ENCODE measurements at places on chromosomes 4 and X.
A peak's percentile ranks its signal among the peaks of the same experiment; 100 is the strongest.

GRCh38 chr4:151323667-151324066 lies 1.7 kb downstream of the SH3D19 start:
- DNase-seq, result no peak

DNA sequence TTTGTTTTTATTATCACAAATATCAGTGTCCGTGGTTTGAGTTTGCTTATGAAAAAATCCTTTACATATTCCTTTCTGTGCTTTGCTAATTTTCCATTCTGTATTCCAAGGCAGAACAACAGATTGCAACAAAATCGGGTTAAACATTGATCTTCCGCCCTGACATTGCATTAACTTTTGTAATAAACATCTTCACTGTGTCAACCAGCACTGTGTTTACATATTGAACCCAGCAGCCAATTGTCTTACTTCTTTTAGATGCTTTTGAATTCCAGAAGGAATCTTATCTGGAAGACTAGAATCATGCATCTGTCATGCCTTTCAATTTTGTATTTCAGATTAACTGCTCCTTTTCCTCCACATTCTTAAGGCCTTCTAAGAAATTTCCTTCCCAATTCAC lies 147.8 kb upstream of the CXXC4 start:
- DNase-seq, result no peak

GRCh38 chrX:44843753-44844152 lies at the start of gene DUSP21:
Gene DUSP21, plus strand, starts transcription at chrX:44844021. Its CDS starts 112 bp downstream, at chrX:44844133.
- no peak for DNase-seq

- no peak for DNase-seq
These were observed 467.9 kb downstream of the PCDH11X start for GRCh38 chrX:92247076-92247475.

DNA sequence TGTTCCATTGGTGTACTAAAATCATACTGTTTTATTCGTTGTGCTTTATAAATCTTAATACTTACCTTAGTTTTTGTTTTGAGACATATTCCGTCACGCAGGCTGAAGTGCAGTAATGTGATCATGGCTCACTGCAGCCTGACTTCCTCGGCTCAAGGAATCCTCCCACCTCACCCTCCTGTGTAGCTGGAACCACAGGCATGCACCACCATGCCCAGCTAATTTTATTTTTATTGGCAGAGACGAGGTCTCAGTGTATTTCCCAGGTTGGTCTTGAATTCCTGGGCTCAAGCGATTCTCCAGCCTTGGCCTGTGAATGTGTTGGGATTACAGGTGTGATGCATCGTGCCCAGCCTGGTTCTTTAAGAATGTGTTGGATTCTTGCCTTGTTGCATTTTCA lies 24.4 kb upstream of the DCK start:
- DNase-seq, result no peak

GRCh38 chr4:36081185-36081584 lies 163.1 kb downstream of the ARAP2 start:
- no peak for DNase-seq

DNA sequence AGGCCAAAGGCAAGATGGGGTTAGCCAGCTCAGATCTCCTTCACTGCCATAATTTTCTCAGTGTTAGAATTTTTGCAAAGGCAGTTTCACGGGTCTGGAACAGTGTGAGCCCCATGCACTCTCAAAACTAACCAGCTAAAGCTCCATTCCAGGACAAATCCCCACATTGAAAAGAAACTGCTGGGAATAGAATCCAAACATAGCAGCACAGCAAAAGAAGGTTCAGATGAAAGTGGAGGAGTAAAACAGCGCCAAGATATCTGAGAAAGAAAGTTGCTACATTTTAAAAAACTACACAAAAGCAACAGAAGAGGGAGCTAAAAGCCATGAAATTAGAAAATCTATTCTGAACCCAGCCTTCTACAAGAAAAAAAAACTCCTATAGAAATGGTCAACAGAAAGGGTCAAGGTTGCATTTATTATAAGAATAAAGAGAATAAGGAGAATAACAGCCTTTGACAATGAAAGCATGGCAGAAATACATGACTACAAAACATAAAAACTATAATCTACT lies 39.6 kb upstream of the SLC7A3 start:
- no peak for DNase-seq

DNA sequence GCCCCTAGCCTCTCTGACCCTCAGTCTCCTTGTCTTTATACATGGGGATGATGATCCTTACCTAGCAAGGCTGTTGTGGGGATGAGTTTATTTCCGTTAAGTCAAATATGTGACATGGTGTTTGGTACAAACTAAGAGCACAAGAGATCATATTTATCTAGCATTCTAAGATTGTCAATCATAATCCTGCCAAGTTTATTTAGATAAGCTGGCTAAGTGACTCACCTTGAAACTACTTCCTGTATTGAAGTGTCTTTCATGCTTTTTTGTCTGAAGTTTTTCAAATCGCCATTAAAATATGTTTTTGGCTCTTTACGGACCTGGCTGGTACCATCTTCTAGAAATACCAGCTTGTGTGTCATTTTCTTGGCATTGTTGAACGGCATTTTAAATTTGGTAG lies 30.7 kb downstream of the MAP7D3 start:
- no peak for DNase-seq

DNA sequence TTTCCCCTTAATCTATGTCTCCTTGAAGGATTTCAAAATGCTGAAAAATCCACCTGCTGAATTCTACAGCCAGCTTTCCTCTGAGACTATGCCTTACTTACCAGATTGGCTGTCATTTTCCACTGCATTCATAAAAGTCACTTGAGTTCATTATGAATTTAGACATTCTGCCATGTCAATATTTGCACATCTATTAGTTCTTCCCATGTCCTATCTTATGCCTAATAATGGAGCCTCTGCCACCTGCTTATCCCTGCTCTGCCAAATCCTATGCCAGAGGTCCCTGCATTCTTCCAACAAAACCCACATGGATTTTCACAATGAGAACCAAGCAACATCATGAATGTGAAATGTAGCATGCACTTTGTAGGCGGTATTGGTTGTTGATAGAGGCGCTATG lies 42.6 kb downstream of the GASK1B start:
- DNase-seq, result no peak

DNA sequence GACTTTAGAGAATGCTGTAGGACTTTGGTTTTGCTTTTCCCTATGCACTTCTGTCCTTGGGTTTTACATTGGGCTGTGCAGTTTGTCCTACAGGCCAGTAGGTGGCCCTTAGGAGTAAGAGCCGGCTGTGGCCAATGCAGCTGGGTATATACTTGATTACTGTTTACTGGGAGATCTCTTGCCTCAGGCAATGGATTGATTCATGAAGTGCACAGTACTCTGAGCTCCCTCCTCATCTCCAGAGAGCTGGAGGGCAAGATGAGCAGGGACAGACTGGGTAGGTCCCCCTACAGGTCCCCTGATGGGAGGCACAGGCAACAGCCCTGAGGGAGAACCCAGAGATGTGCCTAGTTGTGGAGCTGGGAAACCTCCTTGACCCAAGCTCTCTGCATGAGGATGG lies 103.8 kb upstream of the QRFPR start:
- peak; percentile 3 for DNase-seq

DNA sequence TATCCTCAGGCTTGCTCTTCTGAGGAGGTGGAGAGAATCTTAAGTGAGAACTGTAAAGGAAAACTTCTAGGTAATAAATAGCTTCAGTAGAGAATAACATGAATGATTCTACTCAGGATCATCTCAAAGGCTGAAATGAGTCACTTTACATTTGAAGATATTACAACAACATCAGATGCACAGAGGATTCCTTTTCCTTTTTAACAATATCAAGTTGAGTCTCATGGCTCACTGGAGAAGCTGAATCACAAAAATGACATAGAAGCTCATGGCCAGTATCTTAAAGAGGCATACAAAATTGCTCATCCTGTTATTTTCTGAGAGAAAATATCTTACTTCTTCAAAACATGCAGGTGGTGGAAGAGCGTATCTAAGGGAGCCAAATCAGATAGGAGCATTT lies 72.5 kb upstream of the EMCN start:
- DNase-seq, result no peak

DNA sequence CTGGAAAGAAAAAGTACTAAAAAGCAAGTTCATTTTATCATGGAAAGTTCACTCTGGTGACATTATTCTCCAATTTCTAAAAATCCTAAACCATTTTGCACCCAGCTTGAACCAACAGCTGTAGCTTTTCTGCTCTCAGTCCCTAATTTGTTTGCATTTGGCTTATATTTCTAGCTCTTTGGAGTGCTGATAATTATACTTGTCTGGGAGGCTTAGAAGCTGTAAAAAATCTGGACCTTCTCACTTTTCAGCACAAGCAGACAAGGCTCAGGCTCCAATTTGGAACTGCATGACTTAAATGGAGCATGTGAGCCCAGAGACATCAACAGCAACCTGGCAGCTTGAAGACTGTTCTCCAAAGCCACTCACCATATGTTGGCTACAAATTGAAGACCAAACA lies 170.9 kb upstream of the PCDH18 start:
- DNase-seq, result no peak

DNA sequence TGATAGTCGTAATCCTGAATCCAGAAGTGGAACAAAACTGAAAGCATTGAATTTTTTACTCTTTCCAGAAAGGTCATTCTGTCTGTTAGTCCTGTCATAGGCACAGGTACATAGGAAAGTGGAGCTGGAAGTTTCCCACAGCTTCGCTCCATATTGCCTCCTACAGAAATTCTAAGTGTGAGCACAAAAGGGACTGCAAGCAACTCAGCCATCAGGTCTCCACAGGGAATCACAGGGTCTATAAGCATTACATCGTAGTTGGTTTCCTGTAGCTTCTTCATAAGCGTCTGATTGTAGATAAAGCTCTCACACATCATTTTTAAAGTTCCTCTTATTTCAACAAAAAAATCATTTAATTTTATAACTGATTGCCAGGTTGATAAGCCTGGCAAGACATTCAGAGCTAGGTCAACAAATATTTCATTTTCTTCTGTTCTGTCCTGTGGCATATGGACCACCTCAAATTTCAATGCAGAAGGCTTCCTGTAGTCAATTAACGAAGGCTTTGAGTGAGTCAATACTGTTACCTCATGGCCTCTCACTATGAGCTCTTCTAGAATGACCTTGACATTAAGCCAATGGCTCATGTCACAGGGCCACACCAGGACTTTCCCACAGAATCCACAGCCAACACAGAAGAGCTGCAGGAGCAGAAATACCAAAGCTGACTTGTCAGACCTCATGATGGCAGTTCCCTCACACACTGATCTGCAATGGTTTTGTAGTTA lies at the start of gene UGT2A3:
Gene UGT2A3 (minus strand): TSS at position 727 of the 728 bp plus-strand sequence. CDS start 44 bp downstream, at position 683.
- no peak for DNase-seq

DNA sequence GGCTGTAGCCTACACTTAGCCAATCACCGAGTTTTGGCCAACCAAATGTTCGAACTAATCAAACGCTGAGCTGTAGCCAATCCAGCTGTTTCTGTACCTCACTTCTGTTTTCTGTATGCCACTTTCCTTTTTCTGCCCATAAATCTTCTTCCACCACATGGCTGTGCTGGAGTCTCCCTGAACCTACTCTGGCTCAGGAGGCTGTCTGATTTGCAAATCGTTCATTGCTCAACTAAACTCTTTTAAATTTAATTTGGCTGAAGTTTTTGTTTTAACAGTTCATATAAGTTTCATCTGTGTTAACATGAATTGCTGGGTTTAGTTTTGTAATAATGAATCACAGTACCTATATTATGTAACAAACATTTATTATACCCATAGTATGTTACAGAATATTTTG lies 160.7 kb upstream of the PCDH7 start:
- no peak for DNase-seq

DNA sequence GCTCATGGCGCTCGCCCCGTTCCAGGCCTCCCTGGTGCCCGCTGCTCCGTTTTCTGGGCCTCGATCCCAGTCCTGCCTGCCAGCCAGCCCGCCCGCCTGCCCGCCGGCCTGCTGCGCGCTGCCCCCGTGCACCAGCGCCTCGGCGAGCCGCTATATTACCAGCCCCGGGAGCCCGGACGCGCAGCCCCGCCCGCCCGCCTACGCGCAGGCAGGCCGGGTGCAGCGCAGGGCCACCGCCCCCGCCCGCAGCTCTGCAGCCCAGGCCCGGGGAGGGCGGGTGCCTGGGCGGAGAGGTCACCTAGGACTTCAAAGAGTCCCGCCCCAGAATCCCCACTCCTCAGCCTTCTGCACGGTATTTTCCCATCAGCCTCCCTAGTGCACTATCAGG lies at the start of gene MAOB:
Gene MAOB (minus strand): TSS at position 157 of the 388 bp plus-strand sequence. CDS start 151 bp downstream, at position 6.
- DNase-seq, result peak; percentile 5

- no peak for DNase-seq
These were observed 220.7 kb downstream of the TACR3 start for GRCh38 chr4:103499094-103499493.

DNA sequence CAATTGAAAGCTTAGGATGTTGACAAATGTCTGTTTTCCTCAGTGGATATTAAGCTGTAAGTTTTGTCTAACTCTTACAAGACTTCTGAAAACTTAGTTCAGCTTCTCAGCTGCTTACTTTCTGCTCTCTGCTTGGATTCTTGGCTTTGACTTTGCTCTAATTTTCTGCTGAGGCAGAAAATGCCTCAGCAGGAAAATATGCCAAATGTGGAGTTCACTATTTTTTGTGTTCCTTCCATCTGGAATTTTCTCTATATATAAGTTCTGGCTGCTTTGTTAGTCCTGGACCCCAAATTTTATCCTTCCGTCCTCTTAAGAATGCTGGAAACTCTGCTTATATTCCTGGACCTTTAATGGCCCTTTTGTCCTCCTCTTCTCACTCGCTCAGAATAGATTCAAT lies 352.6 kb upstream of the NWD2 start:
- no peak for DNase-seq

DNA sequence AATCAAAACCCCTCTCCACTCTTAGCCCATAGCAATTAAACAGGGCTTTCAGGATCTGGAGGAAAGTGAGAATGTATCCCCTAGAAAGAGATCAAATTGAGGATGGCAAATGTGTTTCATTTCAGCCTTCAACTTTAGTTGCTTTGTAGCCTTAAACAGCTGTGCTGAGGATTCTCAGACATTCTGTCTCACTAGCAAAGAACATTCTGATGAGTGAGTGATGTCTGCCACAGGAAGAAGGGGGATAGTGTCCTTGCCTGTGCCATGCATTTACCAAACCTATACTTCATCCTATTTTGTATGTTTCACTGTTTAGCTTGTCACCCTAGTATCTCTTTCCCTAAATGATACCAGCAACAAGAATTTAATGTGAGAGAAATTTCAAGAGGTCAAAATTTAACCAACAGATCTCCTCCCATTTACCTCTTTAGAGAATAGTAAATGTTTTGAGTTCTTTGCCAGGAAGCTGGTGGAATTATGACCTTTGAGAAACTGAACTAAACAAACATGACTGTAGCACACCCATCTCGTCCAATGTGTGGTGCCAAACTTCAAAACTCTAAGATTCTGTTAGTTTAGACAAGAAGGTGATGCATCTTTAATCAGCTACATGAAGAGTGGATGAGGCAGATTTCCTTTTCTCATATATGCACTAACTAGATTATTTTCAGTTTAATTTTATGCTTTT lies 165.6 kb downstream of the PALLD start:
- no peak for DNase-seq

Measured in CD4-positive, alpha-beta T cell treated with Interleukin-6 for 4 hours (primary cell).